Upper lobe of right lung (tissue), 1 donor: ENCODE measurements at places on chromosomes 1 and 21. TPM values are rescaled to one million over a fixed set of nuclear protein-coding genes. Genes with fewer than 3 reads are reported as not detected.

ANKRD65 gene
- total RNA-seq, result 21.5 TPM

CENPF gene
- 1.5 TPM for total RNA-seq

GRCh38 chr1:33182896-33183295, 1.1 kb upstream of the TRIM62 start:
- no peak overlapping the region for H3K27ac ChIP-seq
- H3K36me3 ChIP-seq, result no peaks in the 10 kb centered on the region
- no peak for DNase-seq
- no peaks in the 10 kb centered on the region for H3K27me3 ChIP-seq

DNA sequence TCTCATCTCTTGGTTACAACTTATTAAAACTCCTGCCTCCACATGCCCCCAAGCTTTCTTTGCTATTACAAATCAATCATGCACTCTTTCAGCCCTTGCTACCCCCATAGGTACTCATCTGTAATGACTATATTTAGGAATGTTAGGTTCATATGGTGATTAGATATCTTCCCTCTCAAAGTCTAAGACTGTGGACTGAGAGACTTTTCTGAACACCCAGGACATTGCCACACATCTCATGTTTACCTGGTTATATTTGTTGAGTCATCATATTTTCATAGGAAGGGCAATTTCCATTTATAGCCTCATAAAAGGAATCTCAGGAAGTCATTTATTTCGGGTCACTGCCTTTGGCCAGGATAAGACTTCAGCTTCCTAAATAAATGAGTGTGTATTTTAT, 81.5 kb upstream of the LPGAT1 start:
- H3K36me3 ChIP-seq, result no peaks in the 10 kb centered on the region
- H3K4me1 ChIP-seq, result no peaks in the 10 kb centered on the region
- peaks cover 5% of the 10 kb centered on the region for H3K27me3 ChIP-seq
- H3K27ac ChIP-seq, result no peak overlapping the region
- no peak overlapping the region for H3K4me3 ChIP-seq
- DNase-seq, result no peak

GRCh38 chr1:62870148-62870547, 86.2 kb downstream of the ATG4C start:
- no peak for DNase-seq
- no peak overlapping the region for H3K4me3 ChIP-seq
- H3K4me1 ChIP-seq, result no peaks in the 10 kb centered on the region
- H3K27me3 ChIP-seq, result peaks cover 4% of the 10 kb centered on the region
- no peak overlapping the region for H3K27ac ChIP-seq

- H3K4me1 ChIP-seq, result no peaks in the 10 kb centered on the region
- no peak overlapping the region for H3K4me3 ChIP-seq
- no peak for DNase-seq
- no peak overlapping the region for H3K27ac ChIP-seq
- H3K36me3 ChIP-seq, result no peaks in the 10 kb centered on the region
These were observed 461.1 kb downstream of the DSCAM start for GRCh38 chr21:40385883-40386282.

DNA sequence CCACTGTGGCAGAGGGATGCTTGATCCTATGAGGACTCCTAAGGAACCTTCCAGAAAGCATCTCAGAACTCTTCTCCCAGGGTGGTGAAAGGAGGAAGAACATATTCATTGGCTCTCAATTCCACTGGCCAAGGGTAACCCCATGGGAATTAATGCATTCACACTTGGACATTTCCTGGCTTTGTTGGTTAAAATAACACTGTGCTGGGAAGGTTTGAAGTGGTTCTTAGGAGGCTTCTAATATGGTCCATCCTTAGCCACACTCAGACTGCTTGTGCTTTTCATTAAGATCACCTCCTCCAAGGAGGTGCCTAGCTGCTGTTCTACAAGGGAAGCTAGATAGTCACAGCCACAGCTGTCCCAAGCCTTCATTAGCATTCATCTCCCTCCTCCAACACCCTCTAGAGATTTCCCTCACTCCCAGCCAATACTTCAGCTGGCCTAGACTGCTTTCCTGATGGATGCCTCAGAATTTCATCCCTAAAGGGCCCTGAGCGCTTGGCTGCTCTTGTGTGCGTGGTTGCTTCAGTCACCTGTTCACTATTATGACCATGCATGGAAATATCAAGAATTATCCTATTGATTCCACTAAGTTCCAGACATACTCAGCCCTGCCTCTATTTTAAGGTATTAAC, 544.4 kb downstream of the PLPP3 start:
- H3K36me3 ChIP-seq, result no peaks in the 10 kb centered on the region
- no peak for DNase-seq
- peaks cover 17% of the 10 kb centered on the region for H3K4me1 ChIP-seq

- H3K27ac ChIP-seq, result no peak overlapping the region
- H3K36me3 ChIP-seq, result no peaks in the 10 kb centered on the region
- H3K4me3 ChIP-seq, result no peak overlapping the region
- no peak for DNase-seq
These were observed 94.1 kb downstream of the GALNT2 start for GRCh38 chr1:230160957-230161771.

GRCh38 chr1:168285971-168286927, 5.6 kb downstream of the TBX19 start:
- no peaks in the 10 kb centered on the region for H3K36me3 ChIP-seq
- no peak overlapping the region for H3K4me3 ChIP-seq
- no peaks in the 10 kb centered on the region for H3K27me3 ChIP-seq
- H3K27ac ChIP-seq, result no peak overlapping the region
- H3K4me1 ChIP-seq, result peaks cover 4% of the 10 kb centered on the region
- no peak for DNase-seq
